ENCODE measurements at places on chromosomes 4 and X. TPM values are rescaled to one million over a fixed set of nuclear protein-coding genes. Genes with fewer than 3 reads are reported as not detected.
A peak's percentile ranks its signal among the peaks of the same experiment; 100 is the strongest.

- no peak for DNase-seq
Observed at GRCh38 chr4:114729068-114729738, 130.6 kb downstream of the UGT8 start.

DNA sequence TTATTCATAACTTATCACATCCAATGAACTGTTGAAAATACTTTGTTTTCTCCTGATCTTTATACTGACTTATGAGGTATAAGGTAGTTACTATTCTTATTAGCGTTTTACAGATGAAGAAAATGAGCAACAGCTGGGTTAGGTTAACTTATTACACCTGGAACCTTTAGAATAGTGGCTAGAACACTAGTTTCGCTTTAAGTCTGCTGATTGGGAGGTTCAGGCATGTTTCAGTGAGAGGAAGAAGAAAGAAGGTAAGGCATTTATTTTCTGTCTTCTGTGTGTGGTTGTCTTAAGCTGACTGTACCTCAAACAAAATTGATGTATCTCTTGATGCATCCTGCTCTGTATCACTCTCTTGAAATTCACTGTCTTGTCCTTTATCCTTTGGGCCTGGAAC, 302.5 kb downstream of the GRID2 start:
- no peak for DNase-seq

DNA sequence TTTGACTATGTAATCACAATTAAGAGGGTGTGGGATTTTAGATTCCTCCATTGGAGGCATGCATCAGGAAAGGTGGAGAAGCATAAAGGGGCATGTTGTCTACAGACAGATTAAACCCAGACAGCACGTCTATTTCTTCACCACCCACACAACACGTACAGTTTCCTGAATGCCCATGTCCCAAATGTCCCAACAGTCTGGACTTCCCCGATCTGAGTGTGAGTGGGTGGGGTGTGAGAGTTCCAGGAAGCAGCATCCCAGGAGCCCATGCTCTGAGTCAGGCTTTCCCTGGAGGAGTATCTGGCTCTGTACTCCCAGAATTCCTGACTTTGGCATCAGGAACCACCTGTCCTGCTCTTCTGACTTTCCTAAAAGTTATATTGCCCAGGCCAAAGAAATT, 30.8 kb upstream of the NDP start:
- no peak for DNase-seq

DNA sequence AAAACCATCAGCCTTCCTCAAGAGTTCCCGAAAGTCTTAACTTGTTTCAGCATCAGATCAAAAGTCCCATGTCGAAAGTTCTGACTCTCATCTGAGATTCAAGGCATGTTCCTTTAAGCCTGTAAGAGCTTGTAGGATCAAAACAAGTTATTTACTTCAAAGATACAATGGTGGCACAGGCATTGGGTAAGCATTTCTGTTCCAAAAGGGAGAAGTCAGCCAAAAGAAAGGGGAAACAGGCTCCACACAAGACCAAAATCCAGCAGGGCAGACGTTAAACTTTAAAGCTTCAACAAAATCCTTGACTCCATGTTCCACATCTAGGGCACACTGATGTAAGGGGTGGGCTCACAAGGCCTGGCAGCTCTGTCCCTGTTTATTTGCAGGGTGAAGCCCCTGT, 91.7 kb downstream of the FHDC1 start:
- no peak for DNase-seq

DNA sequence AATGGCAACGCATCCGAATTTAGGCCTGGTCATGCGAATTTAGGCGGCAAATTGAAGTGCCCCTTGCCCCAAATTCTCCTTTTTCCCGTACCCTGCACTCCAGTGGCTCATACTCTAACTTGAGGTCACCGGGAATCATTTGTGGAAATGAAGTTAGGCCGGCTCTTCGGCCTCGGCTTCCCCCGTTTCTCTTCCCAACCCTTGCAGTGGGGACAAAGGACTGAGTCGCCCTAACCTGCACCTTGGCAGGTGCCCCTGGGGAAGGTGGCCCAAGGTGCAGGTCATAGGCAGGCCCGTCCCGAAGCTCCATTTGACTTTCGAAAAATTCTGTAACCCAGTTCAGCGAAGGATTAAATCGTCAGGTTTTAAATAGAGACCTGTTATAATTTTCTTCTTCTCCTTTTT, 811 bp downstream of the SRD5A3 start:
- no peak for DNase-seq

DNA sequence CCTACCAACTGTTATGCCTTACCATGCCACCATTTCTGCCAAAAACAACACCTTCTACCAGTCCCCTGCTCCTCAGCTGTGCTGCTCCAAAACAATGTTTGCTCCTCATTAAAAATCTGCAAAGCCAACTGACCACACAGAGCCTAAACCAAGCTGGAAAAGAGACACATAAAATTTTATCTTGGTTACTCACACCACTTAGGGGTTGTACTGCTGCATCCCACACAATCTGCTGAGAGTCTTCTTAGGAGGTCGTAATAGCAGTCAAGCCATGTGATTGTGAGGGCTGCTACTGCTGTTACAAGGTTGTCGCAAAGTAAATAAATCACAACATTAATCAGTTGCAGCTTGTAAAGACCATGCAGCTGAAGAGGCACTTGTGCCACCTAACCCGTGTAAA, 607.4 kb upstream of the FAM241A start:
- DNase-seq, result no peak

- peak; percentile 37 for DNase-seq
Observed at GRCh38 chrX:65679071-65679540, 11.7 kb downstream of the MSN start.

GRCh38 chr4:173498023-173498422, 32.0 kb downstream of the HAND2 start:
- DNase-seq, result no peak

DNA sequence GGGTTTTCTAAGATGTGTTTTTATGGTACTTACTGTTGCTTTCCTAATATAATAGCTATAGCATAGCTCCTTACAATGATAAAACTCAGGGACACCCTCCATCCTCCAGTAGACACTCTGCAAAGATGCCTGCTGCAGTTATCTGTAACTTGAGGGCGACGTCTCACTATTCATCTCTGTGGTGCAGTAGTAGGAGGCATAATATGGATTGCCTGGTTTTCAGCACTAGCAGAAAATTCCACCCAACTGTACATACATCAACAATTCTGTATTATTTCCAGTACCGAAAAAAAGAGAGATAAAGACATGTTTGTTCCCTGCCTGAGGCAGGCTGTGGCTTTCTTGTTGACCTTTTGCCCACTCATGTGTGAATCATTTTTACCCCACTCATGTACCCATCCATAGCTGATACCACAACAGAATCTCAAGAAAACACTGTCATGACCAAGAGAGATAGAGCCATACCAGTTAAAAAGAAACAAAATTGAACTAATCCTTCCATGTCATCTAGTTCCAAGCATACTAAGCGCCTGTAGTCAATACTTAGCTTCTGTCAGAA, 220.1 kb downstream of the RAB28 start:
- DNase-seq, result no peak

DNA sequence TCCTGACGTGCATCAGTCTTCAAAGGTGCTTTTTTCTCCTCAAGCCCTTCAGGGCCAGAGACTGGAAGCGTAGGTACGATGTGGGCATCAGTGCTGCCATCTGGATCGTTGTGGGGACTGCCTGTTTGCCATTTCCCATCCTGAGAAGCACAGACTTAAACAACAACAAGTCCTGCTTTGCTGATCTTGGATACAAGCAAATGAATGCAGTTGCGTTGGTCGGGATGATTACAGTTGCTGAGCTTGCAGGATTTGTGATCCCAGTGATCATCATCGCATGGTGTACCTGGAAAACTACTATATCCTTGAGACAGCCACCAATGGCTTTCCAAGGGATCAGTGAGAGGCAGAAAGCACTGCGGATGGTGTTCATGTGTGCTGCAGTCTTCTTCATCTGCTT, 15.7 kb downstream of the P2RY10 start:
- DNase-seq, result no peak

SAP30 gene
- 24.0 TPM for total RNA-seq

CNGA2 gene
- total RNA-seq, result not detected

All from stomach (tissue), 19 donors.